ENCODE measurements at places on chromosomes 5 and 9. TPM values are rescaled to one million over a fixed set of nuclear protein-coding genes. Genes with fewer than 3 reads are reported as not detected.

ZFR gene
- 64.9 TPM for total RNA-seq

GRCh38 chr9:123102375-123103113 is 69.1 kb downstream of the GPR21 start:
- no peak for DNase-seq

EGFL7 gene
- 308 TPM for total RNA-seq

MAMDC2 gene
- 5.9 TPM for total RNA-seq

BTNL3 gene
- not detected for total RNA-seq

DNA sequence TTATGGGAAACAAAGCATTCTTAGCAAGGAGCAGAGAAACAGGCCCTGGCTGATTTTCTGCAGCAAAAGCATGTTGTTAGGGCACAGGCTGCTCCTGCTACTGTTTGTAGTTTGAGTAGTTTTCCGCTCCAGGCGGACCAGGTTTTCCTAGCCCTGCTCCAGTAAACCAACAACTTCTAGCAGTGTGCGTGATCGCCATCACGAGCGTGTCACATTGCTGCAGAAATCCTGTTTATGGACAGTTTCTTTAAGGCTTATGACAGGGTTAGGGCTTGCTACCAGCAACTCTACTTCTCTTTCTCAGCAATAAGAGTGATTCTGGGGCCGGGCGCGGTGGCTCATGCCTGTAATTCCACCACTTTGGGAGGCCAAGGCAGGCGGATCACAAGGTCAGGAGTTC is 803.9 kb upstream of the CDH10 start:
- no peak for DNase-seq

IL3 gene
- total RNA-seq, result not detected

Data from aorta (tissue), 5 donors.